NCI-H2081 (cell line): ENCODE measurements at places on chromosomes 11 and 22.
A peak's percentile ranks its signal among the peaks of the same experiment; 100 is the strongest.

- no peak for DNase-seq
Measured at GRCh38 chr11:115379528-115379927, 124.7 kb downstream of the CADM1 start.

- peak; percentile 10 for DNase-seq
Measured at GRCh38 chr11:85076535-85077330, 550.4 kb downstream of the DLG2 start.

DNA sequence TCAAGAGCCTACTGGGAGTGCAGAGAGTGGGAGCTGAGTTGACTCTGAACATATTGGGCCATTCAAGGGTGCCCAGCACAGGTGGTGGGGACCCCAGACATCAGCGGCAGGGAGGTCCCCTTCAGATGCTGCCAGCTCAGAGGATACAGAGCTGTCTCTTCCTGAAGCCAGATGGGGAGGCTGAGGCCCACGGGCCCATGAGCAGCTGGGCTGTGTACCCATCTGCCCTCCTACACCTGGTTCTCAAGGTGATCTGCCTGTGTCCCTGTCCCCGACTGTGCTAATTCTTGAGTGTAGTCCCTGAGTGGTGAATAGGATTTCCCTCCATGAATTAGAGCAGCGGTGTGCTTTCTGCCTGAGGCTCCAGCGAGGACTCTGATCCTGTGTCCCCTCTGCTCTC lies 76.3 kb downstream of the MICAL2 start:
- no peak for DNase-seq

GRCh38 chr11:69587454-69588090 lies 53.4 kb upstream of the CCND1 start:
- no peak for DNase-seq

DNA sequence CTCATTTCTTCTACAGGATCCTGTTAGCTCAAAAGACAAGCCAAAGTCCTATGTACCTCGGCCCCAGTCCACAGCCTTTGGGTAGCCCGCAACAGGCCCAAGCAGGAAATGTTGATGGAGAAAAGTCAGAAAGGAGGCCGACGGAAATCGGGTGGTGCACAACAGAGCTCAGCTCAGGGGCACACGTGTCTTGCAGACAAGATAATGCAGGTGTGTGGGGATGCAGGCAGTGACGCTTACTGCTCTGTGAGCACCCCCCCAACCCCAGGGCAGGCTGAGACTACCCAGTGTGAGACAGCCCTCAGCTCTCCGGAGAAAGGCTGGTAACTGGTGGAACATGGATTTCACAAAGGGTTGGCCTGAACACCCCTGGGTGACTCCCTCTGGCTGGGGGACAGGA lies 4.3 kb upstream of the PDE2A start:
- DNase-seq = no peak

DNA sequence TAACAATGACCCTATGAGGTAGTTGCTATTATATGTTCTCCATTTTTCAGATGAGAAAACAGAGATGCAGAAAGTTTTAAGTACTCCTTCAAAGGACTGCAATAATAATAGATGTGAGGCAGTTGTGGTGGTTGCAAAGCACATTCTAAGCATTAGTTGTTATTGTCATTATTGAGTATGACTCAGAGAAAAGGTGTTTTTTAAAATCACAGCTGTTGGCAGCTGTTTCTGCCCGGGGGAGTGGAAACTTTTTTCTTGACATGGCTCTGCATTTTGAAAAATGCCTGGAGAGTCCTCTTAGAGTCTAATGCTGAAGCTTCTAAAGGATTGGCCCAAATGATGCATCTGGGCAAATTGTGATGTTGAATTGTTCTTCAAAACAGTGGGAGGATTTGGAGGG lies 244.5 kb upstream of the MPPED2 start:
- DNase-seq = no peak

GRCh38 chr11:96781082-96781481 lies 391.3 kb downstream of the JRKL start:
- DNase-seq = no peak
